ENCODE measurements at places on chromosomes 7 and 10.

DNA sequence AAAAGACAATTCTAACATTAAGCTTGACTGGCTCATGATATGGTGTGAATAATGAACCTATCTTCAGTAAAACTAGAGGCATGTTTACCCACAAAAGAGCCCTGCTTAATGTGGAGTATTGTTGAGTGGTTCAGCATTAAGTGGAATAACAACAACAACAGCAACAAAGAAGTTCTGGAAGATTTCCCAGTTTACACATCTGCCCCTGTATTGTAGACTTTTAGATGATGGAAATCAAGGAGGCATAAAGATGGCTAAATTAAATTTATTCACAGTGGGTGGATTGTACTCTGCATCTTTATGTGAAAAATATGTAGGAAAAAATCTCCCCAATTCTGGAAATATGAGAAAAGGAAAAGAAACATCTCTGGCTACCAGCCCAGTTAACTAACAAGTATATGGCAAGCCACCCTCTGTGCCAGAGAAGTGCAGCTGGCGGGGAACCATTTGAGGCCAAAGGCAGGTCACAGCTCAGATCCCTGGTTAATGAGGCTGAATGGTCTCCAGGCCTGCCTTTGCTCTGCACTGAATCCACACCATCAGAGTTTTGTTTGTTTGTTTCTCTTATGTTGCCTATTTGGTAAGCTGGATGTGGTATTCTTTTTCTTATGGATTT, 186.0 kb downstream of the SEMA3D start:
- DNase-seq: no peak
- H3K27me3 ChIP-seq: no peaks in the 10 kb centered on the region
- no peak overlapping the region for H3K4me3 ChIP-seq
- H3K4me1 ChIP-seq: no peaks in the 10 kb centered on the region
- H3K36me3 ChIP-seq: no peaks in the 10 kb centered on the region
- no peak overlapping the region for H3K27ac ChIP-seq

DNA sequence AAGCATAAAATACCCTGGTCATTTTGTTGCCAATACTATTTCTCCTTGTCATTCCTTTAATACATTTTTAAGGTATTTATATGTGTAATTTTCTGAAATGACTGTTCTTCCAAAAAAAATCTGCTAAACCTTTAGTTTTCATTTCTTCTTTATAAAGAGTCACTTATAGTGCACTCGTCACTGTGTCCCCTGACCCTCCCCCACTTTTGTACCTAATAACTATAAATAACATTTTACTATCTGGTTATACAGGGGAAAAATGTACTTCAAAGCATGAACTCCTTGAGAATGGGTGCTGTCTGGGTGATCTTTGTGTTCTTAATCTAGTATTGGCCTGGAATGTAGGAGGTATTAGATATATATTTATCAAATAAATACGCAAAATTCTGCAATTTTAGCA, 31.1 kb downstream of the RTKN2 start:
- H3K27ac ChIP-seq: no peak overlapping the region
- H3K36me3 ChIP-seq: no peaks in the 10 kb centered on the region
- peaks cover 22% of the 10 kb centered on the region for H3K4me1 ChIP-seq
- H3K27me3 ChIP-seq: no peaks in the 10 kb centered on the region

DNA sequence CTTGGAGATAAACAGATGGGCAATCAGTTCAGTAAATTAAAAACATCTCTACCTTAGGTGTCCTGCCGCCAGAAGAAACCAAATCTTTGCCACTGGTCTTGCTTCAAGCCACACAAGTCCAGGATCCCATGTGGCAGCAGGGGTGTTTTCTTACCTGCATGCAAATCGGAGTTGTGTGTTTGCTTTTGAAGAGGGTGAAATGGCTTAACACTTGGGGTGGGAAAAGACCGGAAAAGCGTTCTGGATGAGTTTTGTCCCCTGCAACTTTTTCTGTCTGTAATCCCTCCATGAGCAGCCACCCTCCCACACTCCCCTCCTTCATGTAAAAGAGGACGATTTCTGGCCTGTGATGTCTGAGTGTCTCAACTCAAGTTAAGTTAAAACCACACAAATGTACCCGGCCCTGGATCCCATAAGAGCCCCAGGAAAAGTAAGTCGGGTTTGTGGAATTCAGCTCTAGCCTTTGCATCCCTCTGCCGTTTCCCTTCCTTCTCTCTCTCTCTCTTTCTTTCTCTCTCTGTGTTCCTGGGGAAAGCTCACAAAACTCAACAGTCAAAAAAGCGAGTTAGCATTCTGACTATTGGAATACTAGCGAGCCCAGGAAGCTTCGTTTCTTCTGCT, 178.5 kb downstream of the TCF7L2 start:
- no peak overlapping the region for H3K27ac ChIP-seq
- H3K4me1 ChIP-seq: peaks cover 13% of the 10 kb centered on the region
- no peaks in the 10 kb centered on the region for H3K27me3 ChIP-seq

GRCh38 chr10:111338805-111339204, 262.0 kb downstream of the ADRA2A start:
- no peak overlapping the region for H3K27ac ChIP-seq
- DNase-seq: no peak
- peaks cover 6% of the 10 kb centered on the region for H3K4me1 ChIP-seq
- no peaks in the 10 kb centered on the region for H3K36me3 ChIP-seq
- no peaks in the 10 kb centered on the region for H3K27me3 ChIP-seq
- H3K4me3 ChIP-seq: no peak overlapping the region

DNA sequence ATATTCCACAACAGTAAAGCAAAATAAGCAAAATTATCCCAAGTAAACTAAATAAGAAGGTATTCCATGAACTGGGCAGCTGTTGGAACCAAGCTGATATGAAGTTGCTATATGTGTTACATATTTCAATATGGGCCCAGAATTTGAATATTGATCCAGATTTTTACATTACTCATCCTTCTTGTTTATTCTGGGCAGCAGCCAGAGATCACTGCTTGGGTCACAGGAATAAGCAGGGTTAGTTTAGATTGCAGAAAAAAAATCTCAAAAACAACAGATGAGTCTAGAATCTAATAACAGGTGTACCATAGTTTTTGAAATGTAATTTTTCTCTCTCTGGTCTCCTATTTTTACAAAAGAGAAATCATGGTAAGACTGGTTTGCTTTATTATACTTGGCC, 171.5 kb upstream of the NAMPT start:
- no peaks in the 10 kb centered on the region for H3K4me1 ChIP-seq
- H3K27me3 ChIP-seq: no peaks in the 10 kb centered on the region
- H3K4me3 ChIP-seq: no peak overlapping the region
- H3K36me3 ChIP-seq: no peaks in the 10 kb centered on the region
- H3K27ac ChIP-seq: no peak overlapping the region
- no peak for DNase-seq

GRCh38 chr7:55469271-55469681, 103.0 kb downstream of the VOPP1 start:
- H3K36me3 ChIP-seq: peaks cover 25% of the 10 kb centered on the region
- H3K4me1 ChIP-seq: no peaks in the 10 kb centered on the region
- H3K27me3 ChIP-seq: no peaks in the 10 kb centered on the region
- H3K27ac ChIP-seq: no peak overlapping the region
- no peak for DNase-seq

DNA sequence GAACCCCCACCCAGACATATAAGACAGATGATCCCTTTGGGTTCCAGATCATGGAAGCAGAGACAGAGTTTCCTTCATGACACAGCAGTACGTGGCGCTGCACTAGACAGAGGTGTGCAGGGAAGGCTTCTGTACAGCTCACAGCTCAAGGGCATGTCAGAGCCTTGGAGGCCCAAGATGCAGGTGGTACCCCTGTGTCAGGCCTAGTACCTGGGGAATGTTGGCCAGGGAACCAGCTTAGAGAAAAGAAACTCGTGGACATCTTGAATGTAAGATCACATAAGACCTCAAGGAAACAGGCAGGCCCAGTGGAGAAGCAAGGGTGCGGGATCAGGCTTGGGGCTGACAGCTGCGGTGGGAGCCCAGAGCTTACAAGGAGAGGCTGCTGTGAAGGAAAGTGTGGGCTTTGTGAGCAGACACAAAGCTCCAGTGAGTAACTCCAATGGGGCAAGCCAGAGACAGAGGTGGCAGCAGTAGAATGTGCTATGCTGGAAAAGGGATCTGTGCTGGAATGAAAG, 91.4 kb downstream of the WDFY4 start:
- no peak for DNase-seq
- no peak overlapping the region for H3K4me3 ChIP-seq
- H3K27me3 ChIP-seq: no peaks in the 10 kb centered on the region
- no peaks in the 10 kb centered on the region for H3K4me1 ChIP-seq

GRCh38 chr7:101126651-101127459, at the start of gene SERPINE1:
TSS of gene SERPINE1 (plus strand) at chr7:101127104. CDS start at chr7:101128394, 1,290 bp downstream.
- H3K27me3 ChIP-seq: no peaks in the 10 kb centered on the region
- H3K27ac ChIP-seq: peak within 1 kb of the TSS; percentile 95
- H3K4me3 ChIP-seq: peak within 1 kb of the TSS; percentile 74

GRCh38 chr10:29646960-29647461, 12.2 kb upstream of the SVIL start:
- no peaks in the 10 kb centered on the region for H3K36me3 ChIP-seq
- H3K4me1 ChIP-seq: peaks cover 91% of the 10 kb centered on the region
- no peak for DNase-seq

DNA sequence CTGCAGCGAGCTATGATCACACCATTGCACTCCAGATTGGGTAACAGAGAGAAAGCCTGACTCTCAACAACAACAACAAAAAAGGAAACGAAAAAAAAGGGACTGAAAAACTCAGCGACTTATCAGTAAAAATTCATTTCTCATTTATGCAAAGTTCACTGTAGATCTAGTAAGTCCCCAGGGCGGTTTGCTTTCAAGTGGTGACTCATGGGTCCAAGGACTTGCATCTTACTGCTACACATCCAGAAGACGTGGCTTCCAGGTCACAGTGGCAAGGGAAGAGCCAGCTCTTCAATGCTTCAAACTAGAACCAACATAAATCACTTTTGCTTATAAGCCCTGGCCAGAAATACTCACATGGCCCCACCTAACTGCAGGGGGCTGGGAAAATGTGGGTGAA, 178.3 kb upstream of the AUTS2 start:
- no peaks in the 10 kb centered on the region for H3K36me3 ChIP-seq
- H3K4me1 ChIP-seq: peaks cover 12% of the 10 kb centered on the region
- DNase-seq: no peak
- no peak overlapping the region for H3K27ac ChIP-seq

DNA sequence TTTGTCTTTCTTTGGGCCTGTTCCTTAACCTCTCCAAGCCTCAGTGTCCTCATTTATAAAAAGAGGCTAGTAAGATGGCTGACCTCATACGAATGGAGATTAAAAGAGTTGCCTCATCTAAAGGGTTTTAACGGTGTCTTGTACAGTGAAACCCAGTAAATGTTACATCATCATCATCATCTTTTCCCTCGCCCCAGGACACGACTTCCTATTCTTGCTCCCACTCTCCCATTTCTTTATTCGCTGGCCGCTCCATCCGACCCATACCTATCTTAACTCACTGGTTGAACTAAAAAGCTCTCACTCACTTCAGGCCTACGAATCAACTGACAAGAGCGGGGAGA, 554 bp downstream of the FRA10AC1 start:
- H3K27me3 ChIP-seq: no peaks in the 10 kb centered on the region
- peaks cover 5% of the 10 kb centered on the region for H3K36me3 ChIP-seq
- DNase-seq: no peak
- H3K4me1 ChIP-seq: peaks cover 12% of the 10 kb centered on the region
- H3K4me3 ChIP-seq: peak overlapping the region; percentile 78
- H3K27ac ChIP-seq: peak overlapping the region; percentile 76

GRCh38 chr7:18087026-18087686, 59.5 kb upstream of the PRPS1L1 start:
- H3K4me1 ChIP-seq: peaks cover 9% of the 10 kb centered on the region
- DNase-seq: no peak
- H3K27me3 ChIP-seq: no peaks in the 10 kb centered on the region
- H3K27ac ChIP-seq: peak overlapping the region; percentile 43

- no peak overlapping the region for H3K27ac ChIP-seq
- no peak overlapping the region for H3K4me3 ChIP-seq
- no peaks in the 10 kb centered on the region for H3K4me1 ChIP-seq
- DNase-seq: no peak
- no peaks in the 10 kb centered on the region for H3K27me3 ChIP-seq
Measured at GRCh38 chr10:113594652-113595051, 41.8 kb downstream of the HABP2 start.

DNA sequence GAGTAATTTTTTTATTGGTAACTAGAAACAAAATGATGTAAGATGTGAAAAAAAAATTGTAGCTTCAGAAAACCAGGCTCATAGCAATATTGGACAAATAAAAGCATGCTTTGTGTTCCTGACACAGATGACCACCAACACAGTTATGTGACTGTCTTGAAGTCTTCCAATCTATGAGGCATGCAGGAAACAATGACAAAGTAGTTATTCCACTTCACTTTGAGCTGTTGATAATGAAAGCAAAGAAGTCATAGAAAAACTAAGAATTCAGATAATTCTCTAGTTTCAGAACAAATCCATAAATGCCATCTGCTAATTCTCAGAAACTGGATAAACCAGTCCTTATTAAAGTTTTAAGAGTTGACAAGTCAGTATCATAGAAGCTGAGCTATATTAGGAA, 378.4 kb upstream of the SEMA3D start:
- no peak overlapping the region for H3K4me3 ChIP-seq
- H3K4me1 ChIP-seq: no peaks in the 10 kb centered on the region
- H3K36me3 ChIP-seq: no peaks in the 10 kb centered on the region
- no peak for DNase-seq
- no peak overlapping the region for H3K27ac ChIP-seq

GRCh38 chr10:124998624-124999291, 56.8 kb downstream of the ZRANB1 start:
- peaks cover 40% of the 10 kb centered on the region for H3K4me1 ChIP-seq
- peak overlapping the region; percentile 92 for H3K27ac ChIP-seq
- no peaks in the 10 kb centered on the region for H3K27me3 ChIP-seq
- DNase-seq: no peak
- H3K4me3 ChIP-seq: no peak overlapping the region
- H3K36me3 ChIP-seq: peaks cover 34% of the 10 kb centered on the region

DNA sequence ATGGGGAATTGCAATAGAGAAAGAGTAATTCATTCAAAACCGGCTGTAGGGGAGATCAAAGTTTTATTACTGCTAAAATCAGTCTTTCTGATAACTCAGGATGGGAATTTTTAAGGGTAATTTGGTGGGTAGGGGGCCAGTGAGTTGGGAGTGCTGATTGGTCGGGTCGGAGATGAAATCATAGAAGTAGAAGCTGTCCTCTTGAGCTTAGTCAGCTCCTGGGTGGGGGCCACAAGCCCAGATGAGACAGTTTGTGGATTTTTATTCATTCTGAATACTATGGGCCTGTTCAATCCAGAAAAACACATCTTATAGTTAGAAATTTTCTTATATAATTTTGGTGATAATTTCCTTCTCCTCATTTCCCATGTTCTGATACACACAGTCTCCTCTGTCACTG, 25.4 kb downstream of the CALD1 start:
- H3K27me3 ChIP-seq: no peaks in the 10 kb centered on the region
- DNase-seq: no peak
- peaks cover 46% of the 10 kb centered on the region for H3K4me1 ChIP-seq
- H3K36me3 ChIP-seq: no peaks in the 10 kb centered on the region
- H3K27ac ChIP-seq: peak overlapping the region; percentile 66

Data from thoracic aorta (tissue), 2 donors.